Stimulated activated CD4-positive, alpha-beta T cell treated with anti-CD3 and anti-CD28 coated beads, Interleukin-1b, Interleukin-23, amount 100 ng/mL, for 24 hours (primary cell): ENCODE measurements at places on chromosomes 5 and 9.

DNA sequence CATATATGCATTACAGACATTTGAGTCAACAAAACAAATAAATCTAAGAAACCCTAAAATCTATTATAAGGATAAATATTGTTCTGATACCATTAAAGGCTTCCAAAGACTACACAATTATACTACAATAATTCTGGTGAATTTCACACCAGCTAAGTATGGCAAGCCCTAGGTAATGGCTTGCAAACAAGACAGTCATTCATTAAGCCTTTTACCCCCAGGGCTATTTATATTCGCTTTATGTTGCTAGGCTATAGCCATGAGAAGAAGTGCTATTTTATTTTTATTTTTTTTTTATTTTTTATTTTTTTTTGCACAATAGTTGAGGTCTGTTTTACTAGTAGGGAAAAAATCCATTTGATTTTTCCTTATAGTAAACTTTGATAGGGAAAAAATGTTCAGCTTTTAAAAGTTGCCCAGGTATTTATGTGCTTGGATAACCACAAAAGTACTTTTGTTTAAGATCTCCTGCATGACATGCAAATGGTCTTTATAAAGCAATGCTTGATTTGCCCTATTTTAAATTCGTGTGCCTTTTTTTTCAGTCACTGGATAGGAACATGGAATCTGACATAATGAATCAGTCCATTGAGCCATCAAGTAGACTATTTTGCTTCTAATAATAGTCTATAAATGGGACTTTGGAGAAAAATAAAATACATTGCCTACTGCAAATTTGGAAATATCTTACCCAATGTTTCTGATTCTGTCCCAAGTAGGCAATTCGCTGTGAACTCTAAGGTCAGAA, 946.3 kb upstream of the COX7C start:
- no peak for DNase-seq

DNA sequence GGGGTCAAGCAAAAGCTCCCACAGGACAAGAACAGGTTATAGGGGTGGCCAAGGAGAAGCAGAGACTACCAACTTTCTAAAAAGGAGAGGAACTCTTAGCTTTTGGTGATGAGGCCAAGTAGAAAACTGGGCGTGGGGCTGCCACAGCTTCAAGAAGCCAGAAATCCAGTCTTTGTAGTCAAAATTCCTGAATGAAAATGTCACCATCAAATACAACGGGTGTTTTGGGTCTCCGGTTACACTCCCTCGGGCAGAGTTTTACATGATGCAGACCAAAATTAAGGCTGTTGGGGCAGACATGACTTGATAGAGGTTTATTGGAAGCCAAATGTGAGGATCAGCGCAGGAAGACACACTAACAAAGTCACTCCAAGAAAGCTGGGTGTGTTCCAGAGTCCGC, 29.4 kb upstream of the N4BP3 start:
- DNase-seq = no peak

DNA sequence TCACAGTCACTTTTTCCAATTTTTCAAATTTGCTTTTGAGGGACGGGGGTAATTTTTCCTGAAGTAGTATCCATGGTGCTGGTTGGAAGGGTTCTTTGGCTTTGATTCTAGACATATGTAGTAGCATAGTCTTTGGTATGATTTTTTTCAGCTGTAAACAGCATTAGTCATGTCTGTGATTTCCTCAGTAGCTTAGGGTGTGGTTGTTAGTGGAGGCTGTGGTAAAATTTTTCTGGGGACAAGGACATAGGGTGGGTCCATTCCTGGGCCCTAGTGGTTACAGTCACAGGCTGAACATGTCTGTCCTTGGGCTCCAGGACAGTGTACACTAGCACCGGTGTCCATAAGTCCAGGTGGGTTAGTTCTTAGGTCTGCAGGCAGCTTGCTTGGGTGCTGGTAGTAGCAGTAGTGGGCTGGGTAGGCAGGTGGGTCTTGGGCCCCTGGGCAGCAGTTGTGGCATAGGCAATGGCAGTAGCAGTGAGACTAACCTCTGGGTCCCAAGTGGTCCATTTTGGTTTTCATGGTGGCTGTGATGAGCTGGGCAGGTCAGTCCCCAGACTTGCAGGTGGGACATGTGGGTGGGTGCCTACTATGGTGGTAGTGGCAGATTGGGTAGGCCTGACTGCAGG, 100.0 kb upstream of the CXCL14 start:
- no peak for DNase-seq

DNA sequence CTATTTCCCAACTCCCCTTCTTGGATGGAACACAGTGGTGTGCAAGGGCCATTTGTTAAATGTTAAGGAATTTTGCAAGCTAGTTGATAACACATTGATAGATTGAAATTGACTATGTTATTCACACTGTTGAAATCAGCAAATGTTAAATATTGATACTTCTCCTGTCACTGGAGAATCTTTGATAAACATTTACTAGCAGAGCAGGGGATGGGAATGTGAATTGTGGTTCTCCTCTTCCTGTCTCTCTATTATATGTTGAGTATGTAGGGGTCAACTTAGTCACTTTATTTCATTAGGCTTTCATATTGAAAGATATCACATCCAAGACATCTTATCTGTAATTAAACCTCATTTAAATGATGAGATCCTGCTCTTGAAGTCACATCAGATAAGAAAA, 533.9 kb downstream of the TLR4 start:
- DNase-seq = no peak

GRCh38 chr5:57937501-57938173, 455.0 kb upstream of the ACTBL2 start:
- DNase-seq = no peak

- DNase-seq = no peak
These were observed 206.2 kb downstream of the FER start for GRCh38 chr5:108953940-108954339.

DNA sequence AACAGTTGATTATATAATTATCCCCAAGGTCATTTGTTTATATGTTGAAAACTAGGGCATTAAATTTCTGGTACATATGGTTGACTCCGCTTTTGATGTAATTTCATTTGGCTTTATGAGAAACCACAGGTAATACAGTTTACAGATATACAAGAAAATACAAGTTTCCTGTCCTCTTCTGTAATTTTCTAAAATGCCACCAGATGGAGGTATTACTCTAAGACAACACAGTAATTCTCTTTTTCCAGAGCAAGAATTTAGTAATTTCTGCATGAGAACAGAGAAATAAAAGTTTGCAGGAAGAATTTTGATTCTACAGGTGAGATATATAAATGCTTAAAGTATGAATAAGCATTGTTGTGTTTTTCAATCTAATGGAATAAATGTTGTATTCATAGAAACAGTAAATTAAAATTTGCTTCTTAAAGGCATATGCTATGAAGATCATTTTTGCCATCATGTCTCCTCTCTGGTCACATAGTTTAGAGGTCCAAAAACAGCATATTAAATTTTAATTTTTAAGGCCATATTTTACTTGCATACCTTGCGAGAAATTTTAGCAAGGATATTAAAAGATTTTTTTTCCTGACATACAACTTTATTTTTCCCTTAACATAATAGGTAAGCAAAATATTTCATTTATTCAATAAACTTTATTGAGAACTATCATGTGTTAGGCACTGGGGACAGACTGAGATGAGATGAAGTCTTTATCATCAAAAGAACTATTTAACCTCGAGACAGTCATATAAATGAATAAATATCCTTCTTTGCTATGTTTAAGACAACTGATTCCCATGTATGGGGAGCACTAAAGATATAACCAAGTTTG, 22.7 kb downstream of the CHD1 start:
- no peak for DNase-seq

DNA sequence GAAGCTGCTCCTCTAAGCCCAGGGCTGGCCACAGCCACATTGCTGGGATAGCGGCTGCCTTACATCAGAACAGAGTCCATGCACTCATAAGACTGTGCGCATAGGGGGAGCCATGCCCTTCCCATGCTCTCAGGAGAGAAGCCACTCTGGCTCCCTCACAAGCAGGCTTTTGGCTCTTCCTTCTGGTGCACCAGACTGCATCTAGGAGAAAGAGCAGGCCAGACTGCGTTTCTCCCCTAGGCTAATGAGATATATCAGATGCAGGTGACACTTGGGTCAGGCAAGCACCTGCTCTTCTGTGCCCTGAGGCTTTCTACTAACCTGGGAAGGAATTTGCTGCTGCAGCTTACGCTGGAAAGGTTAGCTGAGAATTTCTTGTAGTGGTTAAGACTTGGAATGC, 43.2 kb upstream of the BRINP1 start:
- no peak for DNase-seq

DNA sequence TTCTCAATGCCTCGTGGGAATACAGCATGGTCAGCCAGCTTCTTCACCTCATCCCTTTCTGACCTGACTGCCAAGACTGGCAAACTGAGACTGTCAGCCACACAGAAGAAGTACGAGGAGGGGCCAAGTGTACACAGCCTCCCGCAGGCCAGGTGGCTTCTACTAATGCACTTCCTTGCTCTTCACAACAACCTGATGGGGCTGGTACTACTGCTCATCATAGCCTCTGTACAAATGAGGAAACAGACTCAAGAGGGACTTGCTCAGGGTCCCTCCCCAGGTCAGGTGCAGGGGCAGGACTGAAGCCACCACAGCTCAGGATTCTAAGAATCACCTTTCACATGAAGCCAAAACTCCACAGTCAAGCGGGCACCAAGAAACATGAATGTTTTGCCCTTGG, 21.3 kb downstream of the NIPAL4 start:
- DNase-seq = no peak

GRCh38 chr9:91221332-91221731, 140.4 kb downstream of the AUH start:
- no peak for DNase-seq

GRCh38 chr5:141477815-141478214, 2.0 kb downstream of the PCDHGC3 start:
- no peak for DNase-seq

- DNase-seq = no peak
These were observed 22.8 kb upstream of the LPCAT1 start for GRCh38 chr5:1546556-1546955.

- no peak for DNase-seq
These were observed 32.4 kb downstream of the TLE4 start for GRCh38 chr9:79604149-79604548.

GRCh38 chr5:88748666-88749065, 134.3 kb downstream of the MEF2C start:
- DNase-seq = no peak

GRCh38 chr9:131049829-131050715, 41.1 kb downstream of the LAMC3 start:
- DNase-seq = no peak

DNA sequence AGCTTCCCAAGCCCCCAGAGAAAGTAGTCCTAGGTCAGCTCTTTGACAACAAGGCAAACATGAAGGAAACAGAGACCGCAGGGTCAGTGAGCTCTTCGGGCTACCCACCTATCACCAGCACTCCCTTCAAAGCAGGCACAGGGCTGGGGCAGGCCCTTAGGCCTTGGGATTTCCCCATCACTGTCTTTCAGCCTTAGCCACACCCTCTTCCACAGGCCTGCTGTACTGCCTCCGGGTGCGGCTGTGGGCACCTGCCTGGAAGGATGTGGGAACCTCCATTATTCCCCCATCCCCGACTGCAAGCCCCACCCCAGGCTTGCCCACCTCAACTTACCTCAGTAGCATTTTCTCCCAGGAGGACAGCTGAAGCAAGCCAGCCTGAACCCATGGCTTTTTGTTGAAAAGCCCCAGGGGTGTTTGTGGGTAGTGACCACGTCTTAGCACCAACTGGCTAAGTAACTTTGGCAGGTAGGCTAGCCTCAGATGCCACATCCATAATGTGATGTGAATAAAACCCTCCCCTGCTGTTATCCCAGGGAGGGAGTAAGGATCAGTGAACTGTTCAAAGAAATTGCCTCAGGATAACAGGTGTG, 100.2 kb downstream of the PIK3R1 start:
- DNase-seq = peak; percentile 13

- no peak for DNase-seq
These were observed 7.3 kb downstream of the FBP2 start for GRCh38 chr9:94586316-94586715.

DNA sequence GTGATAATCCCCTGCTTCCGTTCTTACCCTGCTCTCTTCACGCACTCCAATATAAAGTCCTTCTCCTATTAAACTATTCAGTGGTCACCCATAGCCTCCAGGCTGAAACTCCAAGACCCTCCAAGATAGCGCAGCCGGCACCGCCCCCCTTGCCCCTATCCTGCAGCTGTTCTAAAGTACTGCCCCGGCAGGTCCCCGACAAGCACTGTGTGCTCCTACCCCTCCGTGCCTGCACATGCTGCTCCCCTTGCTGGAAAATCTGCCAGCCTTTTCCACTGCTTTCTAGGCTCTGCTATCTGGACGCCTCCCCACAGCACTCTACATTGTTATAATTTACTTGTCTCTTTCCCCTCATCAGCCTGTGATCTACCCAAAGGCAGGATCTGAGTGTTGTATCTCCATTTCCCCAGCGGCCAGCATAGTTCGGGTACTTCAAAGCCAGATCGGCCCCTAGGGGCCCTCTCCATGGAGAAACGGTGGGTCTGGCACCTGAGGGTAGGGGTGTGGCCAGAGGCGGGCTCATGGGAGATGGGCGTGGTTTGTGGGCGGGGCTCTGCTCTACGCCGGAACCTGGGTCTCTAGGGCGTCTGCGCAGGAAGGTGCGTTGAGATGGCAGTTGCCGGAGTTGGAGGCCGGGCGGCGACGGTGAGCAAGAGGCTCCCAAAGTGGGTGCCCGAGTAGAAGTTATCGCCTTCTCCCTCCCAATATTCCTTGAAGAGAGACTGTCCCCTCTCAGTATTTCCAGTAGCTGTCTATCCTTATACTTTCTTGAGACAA, 83.5 kb upstream of the RUSC2 start:
- peak; percentile 21 for DNase-seq

DNA sequence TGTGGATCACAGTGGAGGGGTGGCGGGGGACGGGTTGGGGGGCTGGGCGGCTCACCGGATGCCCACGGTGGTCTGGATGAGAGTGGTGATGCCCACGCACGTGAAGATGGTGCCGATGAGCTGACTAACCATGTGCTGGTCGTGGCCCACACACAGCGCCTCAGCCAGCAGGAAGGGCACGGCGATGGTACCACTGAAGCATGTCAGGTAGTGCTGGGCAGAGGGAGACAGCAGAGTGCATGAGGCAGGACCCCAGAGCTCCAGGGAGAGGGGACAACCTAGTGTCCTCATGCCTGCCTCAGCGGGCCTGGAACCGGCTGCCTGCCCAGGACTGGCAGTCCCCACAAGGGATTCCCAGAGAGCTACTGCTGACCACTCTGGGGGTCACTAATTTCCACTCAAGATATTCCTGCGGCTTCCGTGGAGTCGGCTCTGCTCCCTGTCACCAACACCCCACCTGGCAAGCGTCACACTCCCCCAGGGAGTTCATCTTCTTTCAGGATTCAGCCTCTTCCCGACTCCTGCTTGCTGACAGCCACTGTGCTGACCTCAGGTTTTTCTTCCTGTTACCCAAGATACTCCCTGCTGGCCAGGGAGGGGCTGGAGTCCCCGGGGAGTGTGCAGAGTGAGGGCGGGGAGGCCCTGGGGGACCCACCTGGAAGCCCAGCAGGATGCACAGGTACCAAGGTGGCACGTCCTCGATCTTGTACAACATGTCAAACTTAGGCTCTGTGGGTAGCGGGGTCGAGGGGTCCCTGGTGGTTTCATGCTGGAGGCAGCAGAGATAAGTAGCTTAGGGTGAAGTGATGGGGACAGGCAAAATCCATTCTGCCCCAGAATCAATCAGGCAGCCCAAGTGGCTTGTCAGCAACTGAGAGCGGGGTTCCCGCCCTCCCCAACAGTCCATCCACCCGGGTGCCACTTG, 998 bp downstream of the SLC23A1 start:
- DNase-seq = no peak
